GM13976 (cell line): ENCODE measurements at places on chromosomes 12 and 14.

DNA sequence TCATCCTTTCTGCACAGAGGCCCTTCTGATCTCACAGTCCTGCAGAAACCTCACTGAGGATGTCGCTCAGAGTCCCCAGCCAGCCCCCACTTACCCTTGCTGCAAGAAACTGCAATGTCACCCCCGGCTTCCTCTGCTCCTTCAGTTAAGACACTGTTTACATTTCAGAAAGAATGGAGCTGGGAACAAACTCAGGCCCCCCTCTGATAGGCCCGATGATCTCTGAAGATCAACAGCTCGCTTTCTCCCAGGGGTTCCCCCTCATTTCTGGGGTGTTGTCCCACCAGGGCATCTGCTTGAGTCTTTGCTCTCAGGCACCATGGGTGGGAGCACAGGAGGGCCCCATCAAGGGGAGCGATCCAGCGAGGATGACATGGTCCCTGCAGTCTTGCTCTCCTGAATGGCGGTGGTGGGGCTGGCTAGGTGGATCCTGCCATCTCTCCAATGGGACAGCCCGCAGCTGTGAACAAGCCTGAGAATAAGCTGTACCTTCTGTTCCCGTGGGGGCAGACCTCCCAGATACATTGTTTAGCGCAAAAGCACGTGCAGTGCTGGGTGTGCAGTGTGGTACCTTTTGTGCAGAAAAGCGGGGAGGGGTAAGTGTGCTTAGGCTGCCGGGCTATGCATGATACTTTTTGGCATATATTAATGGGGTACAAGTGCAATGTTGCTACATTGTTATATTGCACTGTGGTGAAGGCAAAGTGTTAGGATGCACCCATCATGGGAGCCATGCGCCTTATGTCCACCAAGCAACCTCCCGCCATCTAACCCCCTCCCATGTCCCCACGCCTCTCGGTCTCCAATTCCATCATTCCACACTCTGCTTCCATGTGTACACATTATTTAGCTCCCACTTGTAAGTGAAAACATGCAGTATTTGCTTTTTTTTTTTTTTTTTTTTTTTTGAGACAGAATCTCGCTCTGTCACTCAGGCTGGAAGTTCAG, 6.7 kb upstream of the NCOR2 start:
- no peak for DNase-seq

- no peak for DNase-seq
These were observed 104.1 kb upstream of the PPP4R3A start for GRCh38 chr14:91614187-91614586.

DNA sequence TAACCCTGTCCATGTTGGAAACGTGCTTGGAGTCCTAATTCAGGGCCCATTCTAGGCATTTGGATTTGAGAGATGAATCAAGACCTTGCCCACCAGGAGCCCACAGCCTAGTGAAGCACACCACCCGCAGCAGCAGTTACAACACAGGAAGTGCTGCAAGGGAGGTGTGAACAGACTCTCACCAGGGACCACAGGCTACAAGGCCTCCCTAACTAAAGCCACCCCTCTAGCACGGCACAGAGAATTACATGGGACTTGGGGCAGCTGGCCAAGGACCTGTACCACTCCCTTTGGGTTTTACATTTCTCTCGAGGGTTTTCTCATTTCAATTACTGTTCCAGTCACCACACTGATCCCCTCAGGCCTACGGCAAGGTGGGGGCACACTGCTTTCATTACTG, 49.5 kb upstream of the FOXN3 start:
- DNase-seq, result peak; percentile 42

DNA sequence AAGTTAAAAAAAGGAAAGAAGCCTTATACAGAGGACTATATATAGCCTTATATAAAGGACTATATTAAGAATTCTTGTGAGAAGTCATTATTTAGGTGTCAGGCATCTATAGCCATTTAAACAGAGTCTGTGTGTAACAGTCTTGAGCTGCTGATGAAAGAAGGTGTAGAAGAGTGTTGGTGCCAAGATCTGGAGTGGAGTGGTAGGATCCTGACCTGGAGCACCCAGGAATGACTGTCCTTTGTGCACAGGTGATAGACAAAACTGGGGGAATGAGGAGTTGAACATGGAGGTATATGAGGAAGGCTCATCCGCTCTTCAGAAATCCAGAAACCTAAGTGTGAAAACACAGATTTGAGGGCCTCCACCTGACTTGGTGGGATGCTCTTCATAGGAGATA, 747.3 kb downstream of the NRXN3 start:
- no peak for DNase-seq

GRCh38 chr14:26867171-26867757, 269.4 kb upstream of the NOVA1 start:
- DNase-seq, result no peak

DNA sequence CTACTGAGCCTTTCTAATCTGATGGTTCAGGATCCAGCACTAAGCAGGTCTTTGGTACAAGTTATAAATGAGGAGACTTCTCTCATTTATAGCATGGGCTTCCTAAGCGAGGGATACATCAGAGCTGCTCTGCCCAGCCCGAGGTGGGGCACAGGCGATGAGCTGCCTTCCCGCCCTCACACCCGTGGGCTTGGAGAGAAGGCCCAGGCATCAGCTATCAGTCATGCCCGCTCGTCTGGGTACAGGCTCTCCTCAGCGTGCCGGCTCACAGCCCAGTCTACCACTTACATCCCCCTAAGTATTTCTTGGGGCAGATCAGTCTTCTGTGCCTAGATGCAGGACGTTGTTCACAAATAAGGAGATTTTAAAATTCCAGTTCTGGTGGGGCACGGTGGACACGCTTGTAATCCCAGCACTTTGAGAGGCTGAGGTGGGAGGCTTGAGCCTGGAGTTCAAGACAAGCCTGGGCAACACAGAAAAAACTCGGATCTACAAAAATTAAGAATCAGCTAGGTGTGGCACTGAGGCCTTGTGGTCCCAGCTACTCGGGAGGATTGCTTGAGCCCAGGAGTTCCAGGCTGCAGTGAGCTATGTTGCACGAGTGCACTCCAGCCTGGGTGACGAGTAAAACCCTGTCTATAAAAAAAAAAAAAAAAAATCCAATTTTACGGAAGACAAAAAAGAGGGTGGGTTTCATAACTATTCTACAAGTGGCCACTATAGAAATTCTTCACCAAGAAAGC, 57.0 kb downstream of the CCDC88C start:
- no peak for DNase-seq
